ENCODE measurements at places on chromosomes 12 and 14.

GRCh38 chr12:89597770-89598169, 71.9 kb upstream of the POC1B start:
- DNase-seq, result no peak

- peak; percentile 79 for DNase-seq
Measured at GRCh38 chr12:18250313-18250916, 10.9 kb upstream of the PIK3C2G start.

DNA sequence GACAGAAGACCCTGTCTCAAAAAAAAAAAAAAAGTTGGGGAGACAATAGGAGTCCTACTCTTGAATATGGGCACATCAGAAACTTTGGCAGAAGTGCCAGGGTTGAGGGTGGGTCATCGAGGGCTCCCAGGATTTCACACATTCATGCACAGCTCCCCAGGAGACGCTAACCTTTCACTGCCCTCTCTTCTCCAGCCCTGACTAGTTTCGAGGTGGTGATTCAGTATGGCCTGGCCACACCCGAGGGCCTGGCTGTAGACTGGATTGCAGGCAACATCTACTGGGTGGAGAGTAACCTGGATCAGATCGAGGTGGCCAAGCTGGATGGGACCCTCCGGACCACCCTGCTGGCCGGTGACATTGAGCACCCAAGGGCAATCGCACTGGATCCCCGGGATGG, 29.4 kb upstream of the LRP1-AS start:
- DNase-seq, result no peak

DNA sequence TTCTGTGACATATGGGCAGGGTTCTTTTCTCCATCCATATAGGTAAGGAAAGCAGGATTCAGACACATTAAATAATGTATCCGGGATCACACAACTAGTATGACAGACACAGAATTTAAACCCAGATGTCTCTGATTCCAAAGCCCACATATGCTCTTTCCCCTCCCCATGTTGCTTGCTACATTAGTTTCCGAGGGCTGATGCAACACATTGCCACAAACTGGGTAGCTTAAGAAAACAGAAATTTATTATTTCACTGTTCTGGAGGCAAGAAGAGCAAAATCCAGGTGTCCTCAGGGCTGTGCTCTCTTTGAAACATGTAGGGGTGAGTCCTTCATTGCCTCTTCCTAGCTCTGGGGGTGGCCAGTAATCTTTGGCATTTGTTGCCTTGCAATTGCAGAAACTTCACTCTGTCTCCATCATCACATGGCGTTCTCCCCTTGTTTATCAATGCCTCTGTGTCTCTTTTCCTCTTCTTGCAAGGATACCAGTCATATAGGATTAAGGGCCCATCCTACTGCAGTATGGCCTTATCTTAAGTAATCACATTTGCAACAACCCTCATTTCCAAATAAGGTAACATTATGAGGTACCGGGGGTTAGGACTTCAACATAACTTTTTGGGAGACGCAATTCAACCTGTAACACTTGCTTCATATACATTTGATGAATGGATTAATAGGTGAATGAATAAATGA, 83.0 kb upstream of the CCND2 start:
- no peak for DNase-seq
